ENCODE measurements at places on chromosomes 5 and 9. TPM values are rescaled to one million over a fixed set of nuclear protein-coding genes. Genes with fewer than 3 reads are reported as not detected.

Gene RNF183
- 0.48 TPM for polyA plus RNA-seq

DNA sequence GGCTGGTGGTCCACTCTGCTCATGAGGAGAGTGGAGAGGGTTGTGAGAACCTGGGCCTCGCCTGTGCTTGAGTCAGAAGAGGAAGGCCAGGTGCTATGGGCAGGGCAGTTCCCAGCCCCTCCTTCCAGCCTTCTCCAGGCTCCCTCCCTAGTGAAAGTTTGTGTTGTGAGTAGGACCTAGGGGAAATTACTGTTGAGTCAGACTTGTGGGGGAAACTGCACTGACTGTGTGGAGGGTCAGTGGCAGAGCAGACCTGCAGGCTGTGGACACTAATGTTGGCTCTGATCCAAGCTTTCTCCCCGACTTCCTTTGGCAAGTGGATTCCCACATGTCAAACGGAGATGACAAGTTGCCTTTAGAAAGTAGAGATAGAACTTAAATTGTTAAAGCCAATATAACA, 102.6 kb downstream of the ARHGAP26 start:
- no peak overlapping the region for H3K27ac ChIP-seq
- DNase-seq: no peak
- H3K36me3 ChIP-seq: no peaks in the 10 kb centered on the region
- peaks cover 48% of the 10 kb centered on the region for H3K4me1 ChIP-seq
- H3K27me3 ChIP-seq: no peaks in the 10 kb centered on the region
- no peak overlapping the region for H3K4me3 ChIP-seq

GRCh38 chr5:169850409-169850808, 129.9 kb downstream of the INSYN2B start:
- H3K27ac ChIP-seq: no peak overlapping the region
- H3K4me1 ChIP-seq: no peaks in the 10 kb centered on the region
- no peaks in the 10 kb centered on the region for H3K36me3 ChIP-seq
- H3K27me3 ChIP-seq: no peaks in the 10 kb centered on the region
- no peak overlapping the region for H3K4me3 ChIP-seq

DNA sequence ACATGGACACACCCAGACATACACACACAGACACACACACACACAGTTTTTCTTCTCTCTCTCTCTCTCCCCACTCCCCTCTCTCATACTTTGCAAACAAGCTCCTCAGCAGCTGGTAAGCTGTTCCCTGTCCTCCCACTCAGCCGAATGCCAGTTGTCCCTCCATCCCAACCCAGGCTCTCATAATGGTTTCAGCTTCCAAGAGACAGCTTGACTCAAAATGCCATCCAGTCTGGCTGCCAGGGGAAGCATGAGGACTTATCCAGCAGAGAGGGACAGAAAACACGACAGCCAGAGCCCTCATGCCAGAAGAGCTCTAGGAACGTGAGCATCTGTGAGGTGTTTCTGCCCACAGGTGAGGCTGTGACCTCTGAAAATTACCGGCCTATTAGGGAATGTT, 112.6 kb upstream of the SPDL1 start:
- DNase-seq: no peak
- no peaks in the 10 kb centered on the region for H3K36me3 ChIP-seq
- no peak overlapping the region for H3K4me3 ChIP-seq
- H3K4me1 ChIP-seq: no peaks in the 10 kb centered on the region
- H3K27ac ChIP-seq: no peak overlapping the region

DNA sequence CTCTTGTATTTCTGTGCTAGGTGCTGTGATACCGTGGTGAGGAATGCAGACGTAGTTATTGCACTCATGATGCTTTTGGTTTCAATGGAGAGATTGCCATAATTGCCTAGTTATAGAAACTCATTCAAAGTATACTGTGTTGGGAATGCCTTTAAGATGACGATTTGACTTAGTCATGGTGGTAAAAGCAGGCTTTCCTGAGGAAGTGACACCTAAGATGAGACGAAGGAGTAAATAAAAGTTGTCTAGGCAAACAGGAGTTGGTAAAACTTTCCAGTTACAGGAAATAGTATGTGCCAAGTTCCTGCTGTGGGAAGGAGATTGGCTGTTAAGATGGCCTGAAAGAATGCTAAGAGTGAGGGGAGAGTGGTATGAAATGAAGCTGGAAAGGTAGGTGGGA, 48.1 kb downstream of the FOCAD start:
- H3K36me3 ChIP-seq: no peaks in the 10 kb centered on the region
- no peak overlapping the region for H3K27ac ChIP-seq
- H3K4me1 ChIP-seq: no peaks in the 10 kb centered on the region
- no peak for DNase-seq
- H3K4me3 ChIP-seq: no peak overlapping the region

DNA sequence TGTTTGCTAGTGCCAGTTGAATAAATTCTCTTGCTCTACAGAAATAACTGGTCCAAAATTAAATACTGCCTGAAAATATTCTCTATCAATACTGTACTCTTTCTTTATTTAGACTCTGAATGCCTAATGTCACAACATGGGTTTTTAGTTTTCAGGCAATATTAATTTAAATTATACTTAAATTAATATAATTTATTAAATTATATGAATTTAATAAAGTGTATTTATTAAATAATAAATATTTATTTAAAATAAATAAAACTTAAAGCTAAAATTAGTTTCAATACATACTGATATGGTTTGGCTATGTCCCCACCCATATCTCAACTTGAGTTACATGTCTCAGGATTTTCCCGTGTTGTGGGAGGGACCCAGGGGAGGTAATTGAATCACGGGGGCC, 146.0 kb downstream of the PRR16 start:
- no peaks in the 10 kb centered on the region for H3K36me3 ChIP-seq
- H3K27ac ChIP-seq: no peak overlapping the region
- H3K27me3 ChIP-seq: no peaks in the 10 kb centered on the region
- H3K4me3 ChIP-seq: no peak overlapping the region
- DNase-seq: no peak
- no peaks in the 10 kb centered on the region for H3K4me1 ChIP-seq

DNA sequence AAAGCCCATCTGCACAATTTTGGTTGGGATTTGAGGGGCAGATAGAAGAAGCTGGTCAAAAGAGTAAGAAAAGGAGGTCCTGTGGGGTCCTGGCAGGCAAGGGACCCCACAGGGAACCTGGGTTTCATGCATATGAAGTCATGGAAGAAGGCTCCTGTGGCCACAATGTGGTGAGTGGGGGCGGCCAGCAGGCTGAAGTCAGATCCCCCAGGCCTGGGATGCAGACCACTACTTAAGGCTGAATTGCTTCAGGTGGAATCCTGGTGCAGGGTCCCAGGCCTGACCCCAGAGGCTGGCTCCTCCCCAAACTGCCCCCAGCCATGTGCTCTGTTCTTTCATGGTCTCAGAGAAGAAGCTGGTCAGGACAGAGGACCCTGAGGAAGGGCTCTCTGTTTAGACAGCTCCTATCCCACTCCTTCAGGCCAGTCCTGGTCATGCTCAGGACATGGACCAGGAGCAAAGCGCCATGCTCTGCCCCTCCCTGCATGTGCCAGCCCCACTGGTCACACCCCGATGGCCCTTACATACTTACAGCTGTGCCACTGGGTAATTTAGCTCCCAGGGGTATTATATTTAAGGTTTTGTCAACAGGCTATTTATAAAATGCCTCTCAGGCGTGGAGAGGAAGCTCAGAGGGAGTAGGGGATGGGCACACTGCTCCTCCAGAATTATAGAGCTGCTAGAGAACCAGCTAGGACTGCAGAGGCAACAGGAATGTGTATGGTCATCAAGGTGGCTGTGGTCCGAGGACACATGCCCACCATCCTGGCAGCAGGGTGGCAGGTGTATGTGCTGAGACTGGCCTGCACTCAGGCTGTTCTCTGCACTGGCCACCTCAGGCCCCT, 33.4 kb downstream of the C5orf15 start:
- no peaks in the 10 kb centered on the region for H3K27me3 ChIP-seq
- H3K4me1 ChIP-seq: no peaks in the 10 kb centered on the region
- no peaks in the 10 kb centered on the region for H3K36me3 ChIP-seq
- no peak for DNase-seq
- no peak overlapping the region for H3K27ac ChIP-seq

DNA sequence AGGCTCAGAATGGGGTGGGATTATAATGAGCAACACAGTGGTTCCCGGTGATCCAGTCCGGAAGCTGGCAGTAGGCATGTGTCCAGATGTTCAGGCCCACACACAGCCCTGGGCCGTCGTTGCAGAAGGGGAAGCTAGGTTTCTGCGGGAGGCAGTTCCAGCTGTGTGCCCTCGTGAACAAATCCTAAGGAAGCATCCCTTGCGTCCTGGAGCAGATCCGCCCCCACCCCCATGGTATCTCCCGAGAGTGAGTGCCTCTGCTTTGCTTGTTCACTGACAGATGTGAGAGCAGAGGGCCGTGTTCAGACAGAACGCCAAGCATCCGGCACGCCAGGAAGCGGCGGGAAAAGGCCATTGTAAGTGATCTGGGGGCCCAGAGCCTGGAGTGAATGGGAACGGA, 104.8 kb downstream of the PDE6A start:
- H3K27me3 ChIP-seq: no peaks in the 10 kb centered on the region
- H3K4me1 ChIP-seq: peaks cover 16% of the 10 kb centered on the region
- no peak overlapping the region for H3K27ac ChIP-seq
- no peaks in the 10 kb centered on the region for H3K36me3 ChIP-seq
- H3K4me3 ChIP-seq: no peak overlapping the region
